NCI-H446 (cell line): ENCODE measurements at places on chromosomes 3 and 15.

DNA sequence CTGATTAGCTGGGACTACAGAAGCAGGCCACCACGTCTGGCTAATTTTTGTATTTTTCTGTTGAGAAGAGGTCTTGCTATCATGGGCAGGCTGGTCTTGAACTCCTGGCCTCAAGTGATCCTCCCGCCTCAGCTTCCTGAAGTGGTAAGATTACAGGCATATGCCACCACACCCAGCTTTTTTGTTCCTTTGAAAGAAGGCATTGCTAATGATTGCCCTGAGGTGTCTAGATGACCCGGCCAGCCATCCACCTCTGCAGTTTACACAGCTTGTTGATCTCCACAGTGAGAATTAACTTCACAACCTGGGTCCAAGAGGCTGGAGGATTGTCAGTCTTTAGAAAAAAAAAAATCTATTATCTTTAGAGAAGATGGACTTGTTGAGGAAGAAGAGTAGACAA is 58.7 kb downstream of the SMAD3 start:
- DNase-seq = no peak

DNA sequence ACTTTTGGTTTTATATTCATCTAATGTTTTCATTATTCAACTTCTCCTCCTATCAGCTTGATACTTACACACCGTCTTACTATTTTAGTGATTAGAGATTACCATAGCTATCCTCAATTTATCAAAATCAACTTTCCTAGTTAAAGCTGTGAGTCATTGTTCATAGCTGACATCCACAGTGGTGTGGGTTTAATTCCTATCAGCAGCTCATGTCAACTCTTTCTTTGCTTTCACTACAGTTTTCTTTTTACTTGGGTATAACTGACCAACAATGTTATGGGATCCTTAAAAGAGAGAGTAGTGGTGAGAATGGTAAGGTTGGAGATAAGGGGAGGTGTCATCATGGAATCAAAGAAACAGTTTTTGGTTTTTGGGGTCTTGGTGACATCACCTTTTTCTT is 112.7 kb downstream of the NFKBIZ start:
- DNase-seq = no peak

DNA sequence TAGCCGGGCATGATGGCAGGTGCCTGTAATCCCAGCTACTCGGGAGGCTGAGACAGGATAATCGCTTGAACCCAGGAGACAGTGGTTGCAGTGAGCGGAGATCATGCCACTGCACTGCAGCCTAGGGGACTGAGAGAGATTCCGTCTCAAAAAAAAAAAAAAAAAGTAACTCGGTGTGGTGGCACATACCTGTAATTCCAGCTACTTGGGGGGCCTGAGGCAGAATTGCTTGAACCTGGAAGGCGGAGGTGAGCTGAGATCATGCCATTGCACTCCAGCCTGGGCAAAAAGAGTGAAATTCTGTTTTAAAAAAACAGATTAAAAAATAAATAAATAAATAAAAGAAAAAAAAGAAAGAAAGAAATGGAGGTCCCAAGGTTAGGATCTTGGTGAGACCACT is 6.2 kb upstream of the FLNB start:
- no peak for DNase-seq

DNA sequence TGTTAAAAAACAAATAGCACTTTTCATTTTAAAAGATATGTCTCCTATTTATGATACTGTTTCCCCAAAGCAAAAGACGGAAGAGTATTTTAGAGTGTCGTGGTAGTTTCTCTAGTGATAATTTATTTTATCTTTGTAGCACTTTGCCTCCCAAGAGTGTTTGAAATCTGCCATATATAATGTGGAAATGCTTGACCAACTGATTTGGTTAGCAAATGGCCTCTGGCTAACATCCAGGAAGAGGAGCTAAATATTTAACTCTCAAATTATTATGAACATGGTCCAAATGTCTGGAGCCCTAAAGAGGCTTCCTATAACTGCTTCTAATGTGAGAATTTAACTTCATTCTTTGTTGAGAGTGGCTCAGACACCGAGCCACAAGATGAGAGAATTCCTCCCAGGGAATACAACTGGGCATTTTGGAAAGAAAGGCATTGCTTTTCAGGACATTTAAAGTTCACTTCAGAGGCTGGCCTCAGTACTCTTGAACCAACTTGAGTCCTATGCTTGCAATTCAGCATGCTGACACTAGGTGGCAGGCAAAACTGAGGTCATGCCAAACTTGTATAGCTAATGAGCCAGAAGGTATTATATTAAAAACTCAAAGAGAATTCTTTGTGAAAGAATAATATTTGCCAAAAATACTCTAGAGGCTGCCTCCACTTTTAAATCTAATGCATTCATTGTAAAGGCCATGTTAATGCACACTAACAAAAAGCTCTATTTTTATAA is 104.5 kb downstream of the RARB start:
- DNase-seq = no peak

- no peak for DNase-seq
Observed at GRCh38 chr3:186990277-186990676, 60.0 kb downstream of the ST6GAL1 start.

GRCh38 chr3:46628901-46629369 is 16.6 kb downstream of the FAM240A start:
- DNase-seq = no peak

GRCh38 chr3:37453393-37454389 is 279.3 kb upstream of the LRRFIP2 start:
- DNase-seq = no peak

- DNase-seq = no peak
Observed at GRCh38 chr15:59063042-59063441, 41.9 kb upstream of the CCNB2 start.

- DNase-seq = no peak
Observed at GRCh38 chr3:42129014-42129953, 38.1 kb downstream of the TRAK1 start.

GRCh38 chr3:79113876-79114275 is 653.9 kb downstream of the ROBO1 start:
- no peak for DNase-seq

DNA sequence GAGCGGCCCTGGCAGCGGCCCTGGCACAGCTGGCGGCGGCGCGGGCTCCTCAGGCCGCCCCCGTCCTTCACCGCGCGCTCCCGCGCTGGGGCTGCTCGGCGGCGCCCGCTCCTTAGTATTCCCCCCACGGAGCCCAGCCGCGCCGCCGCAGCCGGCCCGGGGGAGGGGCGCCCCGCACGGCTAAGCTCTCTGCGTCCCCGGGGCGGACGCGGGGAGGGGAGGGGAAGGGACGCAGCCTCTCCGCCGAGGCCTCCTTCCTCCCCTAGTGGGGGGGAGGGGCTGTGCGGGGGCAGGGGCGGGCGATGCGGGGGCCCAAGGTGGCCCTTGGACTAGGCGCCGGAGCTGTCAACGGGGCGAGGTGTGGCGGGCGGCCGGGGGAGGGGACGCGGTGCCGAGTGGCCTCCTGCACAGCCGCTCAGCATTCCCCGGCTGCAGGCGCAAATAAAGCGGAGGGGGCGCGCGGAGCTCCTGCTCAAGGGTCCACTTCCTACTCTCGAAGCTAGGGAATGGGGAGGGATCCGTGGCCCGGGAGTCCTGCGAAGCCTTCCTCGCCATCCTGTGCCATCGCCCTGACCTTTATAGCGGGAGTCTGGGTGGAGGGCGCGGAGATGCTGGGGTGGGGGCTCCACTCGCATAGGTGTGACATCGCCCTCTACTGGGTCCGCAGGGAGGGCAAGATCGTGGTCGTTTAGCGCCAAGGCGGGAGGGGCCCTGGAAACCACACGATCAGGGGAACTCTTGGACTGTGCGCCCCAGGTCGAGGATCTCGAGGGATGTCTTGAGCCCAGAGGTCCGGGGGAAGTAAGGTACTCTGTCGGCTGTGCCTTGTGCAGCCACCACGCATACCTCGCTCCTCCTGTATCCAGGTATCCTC is 22.2 kb downstream of the EPHB3 start:
- DNase-seq = no peak

GRCh38 chr15:33135355-33135781 is 59.1 kb downstream of the FMN1 start:
- DNase-seq = no peak

- DNase-seq = peak; percentile 38
Observed at GRCh38 chr3:189355481-189356201, 183.9 kb downstream of the TPRG1 start.

- DNase-seq = peak; percentile 45
Observed at GRCh38 chr3:38655708-38656300, 6.3 kb upstream of the SCN5A start.
